GOT3 (cell line): ENCODE measurements at places on chromosomes 7 and 10.

- DNase-seq = no peak
Measured at GRCh38 chr7:99876491-99876890, 342 bp downstream of the OR2AE1 start.

DNA sequence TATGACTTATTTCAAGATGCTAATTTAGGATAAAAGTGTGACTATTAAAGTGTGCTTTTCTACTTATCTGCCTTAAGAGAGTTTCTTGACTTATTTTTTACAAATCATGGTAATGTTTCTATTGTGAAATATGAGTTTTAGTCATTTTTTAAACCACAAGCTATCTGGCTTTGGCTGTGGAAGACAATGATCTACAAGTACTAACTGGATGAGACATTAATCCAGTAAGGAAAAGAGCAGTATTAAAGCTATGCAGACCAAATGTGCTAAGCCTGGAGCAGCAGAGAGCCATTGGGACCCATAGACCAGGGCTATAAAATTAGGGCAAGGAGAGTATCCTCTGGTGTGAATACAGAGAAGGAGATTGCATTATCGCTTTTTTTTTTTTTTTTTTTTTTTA, 92.4 kb downstream of the SEMA3A start:
- no peak for DNase-seq

- no peak for DNase-seq
Measured at GRCh38 chr7:119733127-119733879, 539.7 kb upstream of the KCND2 start.

GRCh38 chr10:54094321-54094720, 706.7 kb downstream of the PCDH15 start:
- no peak for DNase-seq

DNA sequence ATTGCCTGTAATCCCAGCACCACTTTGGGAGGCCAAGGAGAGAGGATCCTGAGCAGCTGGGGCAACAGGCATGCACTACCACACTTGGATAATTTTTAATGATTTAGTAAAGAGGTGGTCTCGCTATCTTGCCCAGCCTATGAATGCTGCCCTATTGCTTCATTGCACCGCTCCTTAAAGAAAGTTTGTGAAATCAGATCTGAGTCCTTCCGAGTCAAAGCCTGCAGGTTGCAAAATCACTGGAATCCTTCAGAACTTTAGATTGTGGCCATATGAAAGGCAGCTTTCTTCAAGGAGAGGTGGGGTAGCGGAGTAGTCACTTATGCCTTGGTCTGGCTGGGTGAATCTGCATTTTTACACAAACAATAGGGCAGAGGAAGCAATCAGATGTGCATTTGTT, 166.3 kb downstream of the ARHGAP12 start:
- no peak for DNase-seq

GRCh38 chr7:68183176-68183575, 1186.5 kb downstream of the TYW1 start:
- DNase-seq = no peak

DNA sequence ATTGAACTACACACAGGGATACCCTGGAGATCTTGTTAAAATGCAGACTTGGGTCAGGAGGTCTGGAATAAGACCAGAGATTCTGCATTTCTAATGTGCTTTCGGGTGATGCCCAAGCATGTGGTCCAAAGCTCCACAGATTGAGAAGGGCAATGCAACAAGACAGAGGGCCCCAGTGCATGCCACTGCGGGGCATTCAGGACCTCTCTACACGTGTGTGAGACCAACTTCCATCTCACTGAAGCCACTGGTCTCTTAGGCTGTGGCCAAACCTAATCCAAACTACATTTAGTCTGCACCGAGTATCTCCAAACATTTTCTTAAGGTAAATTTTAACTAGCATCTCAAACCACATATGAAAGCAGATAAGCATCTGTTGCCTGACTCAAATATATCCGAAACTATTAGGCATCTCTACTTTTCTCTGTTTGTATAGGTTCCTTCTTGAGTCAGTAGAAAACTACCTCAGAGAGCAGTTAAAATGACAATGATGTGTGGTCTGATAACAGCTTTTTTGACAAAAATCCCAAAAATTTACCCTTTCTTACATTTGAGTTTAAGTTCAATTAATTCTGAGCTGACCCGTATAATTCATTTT, 107.5 kb downstream of the ELMO1 start:
- DNase-seq = no peak

DNA sequence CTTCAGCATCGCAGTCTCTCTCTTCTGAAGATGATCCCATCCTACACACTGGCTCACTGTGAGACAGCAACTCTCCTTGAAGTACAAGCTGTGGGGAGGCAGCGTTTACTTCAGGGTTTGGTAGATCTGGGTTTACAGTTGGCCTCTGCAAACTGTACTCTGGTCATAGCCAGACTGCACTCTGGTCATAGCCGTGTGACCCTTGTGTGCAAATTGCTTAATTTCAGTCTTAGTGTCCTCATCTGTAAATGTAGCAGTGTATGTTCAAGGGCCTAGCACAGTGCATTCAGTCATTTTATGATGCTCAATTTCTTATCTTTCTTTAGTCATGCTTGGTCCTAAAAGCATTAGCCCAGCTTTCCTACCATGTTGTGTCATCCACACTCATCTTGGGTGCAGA, 188.2 kb downstream of the LRMDA start:
- DNase-seq = no peak

DNA sequence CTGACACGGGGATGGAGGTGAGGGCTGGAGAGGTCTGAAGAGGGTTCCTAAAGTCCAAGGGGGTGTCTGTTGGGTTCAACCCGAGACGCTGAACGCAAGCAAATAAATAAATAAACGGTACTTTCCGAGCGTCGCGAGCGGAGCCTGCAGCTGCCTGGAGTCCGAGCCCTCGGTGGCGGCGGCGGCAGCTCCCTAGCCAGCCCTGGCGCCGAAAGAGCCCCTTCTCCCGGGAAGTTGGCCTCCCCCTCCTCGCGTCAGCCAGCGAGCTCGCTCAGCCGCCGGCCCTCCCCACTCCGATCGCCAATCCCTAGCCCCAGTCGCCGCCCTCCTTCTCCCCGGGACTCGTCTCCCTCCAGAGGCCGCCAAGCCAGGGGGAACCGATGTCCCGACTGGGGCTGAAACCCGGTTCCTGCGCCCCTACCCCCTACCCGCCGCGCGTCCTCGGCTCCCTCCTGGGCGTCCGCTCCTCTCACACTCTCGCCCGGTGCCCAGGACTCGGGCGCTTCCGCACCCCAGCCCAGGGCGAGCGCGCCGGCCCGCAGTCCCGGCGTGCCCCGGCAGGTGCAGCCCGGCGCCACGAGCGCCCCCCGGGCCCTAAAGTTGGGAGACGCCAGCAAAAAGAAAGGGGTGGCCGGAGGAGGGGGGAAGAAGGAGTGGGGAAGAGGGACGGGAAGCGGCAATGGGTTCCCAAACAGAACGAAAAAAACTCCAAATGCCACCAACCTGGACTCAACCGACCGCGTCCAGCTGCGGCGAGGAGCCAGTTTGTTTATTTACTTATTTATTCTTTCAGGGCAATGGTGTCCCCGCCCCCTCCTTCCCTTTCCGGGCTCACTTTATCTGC, at the start of gene GFRA1:
GFRA1 (minus strand) TSS at position 767 of the 844 bp plus-strand sequence. CDS start 1,177 bp downstream, outside the sequence.
- DNase-seq = no peak

DNA sequence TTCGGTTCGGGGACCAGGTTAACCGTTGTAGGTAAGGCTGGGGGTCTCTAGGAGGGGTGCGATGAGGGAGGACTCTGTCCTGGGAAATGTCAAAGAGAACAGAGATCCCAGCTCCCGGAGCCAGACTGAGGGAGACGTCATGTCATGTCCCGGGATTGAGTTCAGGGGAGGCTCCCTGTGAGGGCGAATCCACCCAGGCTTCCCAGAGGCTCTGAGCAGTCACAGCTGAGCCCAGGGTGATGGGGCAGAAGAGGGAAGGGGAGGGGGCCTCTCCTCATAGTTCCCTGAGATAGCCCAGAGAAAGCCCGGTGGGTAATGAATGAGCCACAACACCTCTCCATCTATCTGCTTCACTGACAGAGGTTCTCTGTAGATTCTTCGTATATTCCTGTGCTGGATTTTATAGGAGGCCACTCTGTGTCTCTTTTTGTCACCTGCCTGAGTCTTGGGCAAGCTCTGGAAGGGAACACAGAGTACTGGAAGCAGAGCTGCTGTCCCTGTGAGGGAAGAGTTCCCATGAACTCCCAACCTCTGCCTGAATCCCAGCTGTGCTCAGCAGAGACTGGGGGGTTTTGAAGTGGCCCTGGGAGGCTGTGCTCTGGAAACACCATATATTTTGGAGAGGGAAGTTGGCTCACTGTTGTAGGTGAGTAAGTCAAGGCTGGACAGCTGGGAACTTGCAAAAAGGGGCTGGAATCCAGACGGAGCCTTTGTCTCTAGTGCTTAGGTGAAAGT, 16.4 kb downstream of the PRSS2 start:
- no peak for DNase-seq

DNA sequence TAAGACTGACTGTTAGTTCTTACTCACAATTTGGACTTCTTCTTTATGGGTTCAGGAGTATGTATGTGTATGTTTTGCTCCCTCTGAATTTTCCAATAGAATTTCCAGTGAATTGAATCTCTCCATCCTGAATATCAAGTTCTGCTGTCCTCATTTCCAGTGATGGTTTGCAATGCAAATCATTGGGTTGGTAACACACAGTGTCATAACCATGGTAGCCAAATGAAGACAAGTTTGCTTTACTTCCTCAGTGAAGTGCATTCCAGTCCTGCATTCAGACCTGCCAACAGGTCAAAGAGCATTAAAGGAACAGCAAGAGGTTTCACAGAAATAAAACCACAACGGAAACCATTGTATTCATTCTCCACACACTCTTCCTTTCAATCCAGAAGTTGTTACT, 15.2 kb downstream of the ITPRID1 start:
- DNase-seq = no peak

DNA sequence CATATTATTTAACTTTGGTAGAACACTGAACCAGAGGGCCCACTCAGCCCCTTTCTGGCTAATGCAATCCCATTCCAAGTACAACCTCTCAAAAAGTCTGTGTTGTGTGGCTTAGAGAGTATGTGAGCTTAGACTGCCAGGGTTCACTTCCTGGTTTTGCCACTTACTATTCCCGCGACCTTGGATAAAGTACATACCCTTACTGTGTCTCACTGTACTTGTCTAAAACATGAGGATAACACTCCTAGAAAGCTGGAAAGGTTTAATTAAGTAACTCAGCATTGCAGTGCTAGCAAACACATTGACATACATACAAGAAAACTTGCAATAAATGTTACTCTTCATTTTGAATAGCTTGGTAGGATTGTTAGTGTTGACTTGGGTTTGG, 215.8 kb downstream of the CHCHD3 start:
- DNase-seq = no peak

DNA sequence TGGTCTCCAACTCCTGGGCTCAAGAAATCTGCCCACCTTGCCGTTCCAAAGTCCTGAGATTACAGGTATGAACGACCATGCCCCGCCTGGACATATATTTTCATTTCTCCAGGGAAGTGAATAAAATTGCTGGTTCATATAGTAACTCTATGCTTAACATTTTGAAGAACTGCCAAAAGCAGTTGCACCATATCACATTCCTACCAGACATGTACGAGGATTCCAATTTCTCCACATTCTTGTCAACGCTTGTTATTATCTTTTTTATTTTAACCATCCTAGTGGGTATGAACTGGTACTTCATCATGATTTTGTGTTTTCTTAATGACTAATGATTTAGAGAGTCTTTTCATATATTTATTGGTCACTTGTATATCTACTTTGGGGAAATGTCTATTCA, 21.9 kb upstream of the CPN1 start:
- DNase-seq = no peak

DNA sequence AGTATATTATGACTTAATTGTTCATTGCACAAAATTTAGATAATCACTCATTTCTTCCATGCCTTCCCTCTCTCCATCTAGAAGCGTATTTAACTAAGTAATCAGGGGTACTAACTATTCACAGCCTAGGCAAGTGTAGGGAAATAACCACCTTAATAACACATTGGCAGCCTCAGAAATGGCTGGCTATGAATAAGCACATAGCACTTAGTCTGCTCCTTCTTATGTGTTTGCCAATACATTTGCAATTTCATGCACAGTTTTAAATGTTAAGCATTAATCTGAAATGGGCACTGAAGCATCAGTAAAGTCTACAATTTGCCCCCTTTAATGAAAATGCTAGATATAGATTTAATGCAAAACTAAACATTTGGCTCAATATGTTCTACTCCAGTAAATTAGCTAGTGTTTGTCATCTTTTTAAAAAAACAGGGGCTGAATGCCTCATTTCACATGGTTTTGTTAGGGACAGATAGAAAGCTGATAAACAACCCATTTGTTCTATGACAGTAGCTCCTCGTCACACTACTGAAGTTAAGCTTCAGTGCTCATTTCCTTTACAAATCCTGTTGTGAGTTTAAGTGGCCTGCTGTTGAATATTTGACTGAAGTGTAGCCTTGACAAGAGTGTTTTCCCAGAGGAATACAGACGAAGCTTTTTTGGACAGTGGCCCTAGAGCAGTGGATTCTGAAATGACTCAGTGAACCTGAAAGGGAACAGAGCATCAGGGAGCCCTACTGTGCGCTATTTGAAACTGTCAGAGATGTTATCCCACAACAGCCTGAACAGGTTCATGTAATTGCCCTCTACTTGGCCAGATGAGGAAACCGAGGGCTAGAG, 30.5 kb downstream of the HHEX start:
- no peak for DNase-seq

GRCh38 chr10:124267231-124267885, 151.4 kb downstream of the OAT start:
- no peak for DNase-seq

GRCh38 chr7:56097700-56098099, 4.9 kb upstream of the PHKG1 start:
- peak; percentile 36 for DNase-seq

DNA sequence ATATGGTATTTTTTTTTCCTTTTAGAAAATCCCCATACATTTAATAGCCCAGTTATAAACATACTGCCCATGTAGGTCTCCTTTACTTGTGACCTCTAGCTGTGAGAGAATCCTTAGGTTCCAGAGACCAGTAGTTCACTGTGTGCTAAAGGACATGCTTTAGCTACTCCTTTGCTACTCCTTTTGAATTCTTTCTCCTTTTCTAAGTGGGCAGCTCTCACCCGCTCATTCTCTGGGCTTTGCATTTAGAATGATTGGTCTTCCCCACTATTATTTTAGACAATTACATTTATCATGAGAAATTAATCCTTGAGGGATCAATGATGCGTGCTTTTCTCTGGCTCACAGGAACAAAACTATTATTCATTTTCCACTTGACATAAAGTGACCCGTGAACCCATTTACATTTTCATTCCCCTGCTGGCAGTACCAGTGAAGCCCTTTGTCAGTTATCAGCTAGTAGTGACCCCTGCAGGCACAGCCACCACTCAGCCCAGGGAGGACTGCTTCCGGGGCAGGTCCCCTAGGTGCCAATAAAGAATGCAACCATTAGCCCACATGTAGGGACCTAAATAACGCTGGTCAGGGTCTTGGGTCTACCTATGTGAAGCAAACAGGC, 844.3 kb downstream of the CNTNAP2 start:
- no peak for DNase-seq

- no peak for DNase-seq
Measured at GRCh38 chr7:82343716-82344115, 99.9 kb downstream of the CACNA2D1 start.
